ENCODE measurements at places on chromosomes 3 and 15.
A peak's percentile ranks its signal among the peaks of the same experiment; 100 is the strongest.

DNA sequence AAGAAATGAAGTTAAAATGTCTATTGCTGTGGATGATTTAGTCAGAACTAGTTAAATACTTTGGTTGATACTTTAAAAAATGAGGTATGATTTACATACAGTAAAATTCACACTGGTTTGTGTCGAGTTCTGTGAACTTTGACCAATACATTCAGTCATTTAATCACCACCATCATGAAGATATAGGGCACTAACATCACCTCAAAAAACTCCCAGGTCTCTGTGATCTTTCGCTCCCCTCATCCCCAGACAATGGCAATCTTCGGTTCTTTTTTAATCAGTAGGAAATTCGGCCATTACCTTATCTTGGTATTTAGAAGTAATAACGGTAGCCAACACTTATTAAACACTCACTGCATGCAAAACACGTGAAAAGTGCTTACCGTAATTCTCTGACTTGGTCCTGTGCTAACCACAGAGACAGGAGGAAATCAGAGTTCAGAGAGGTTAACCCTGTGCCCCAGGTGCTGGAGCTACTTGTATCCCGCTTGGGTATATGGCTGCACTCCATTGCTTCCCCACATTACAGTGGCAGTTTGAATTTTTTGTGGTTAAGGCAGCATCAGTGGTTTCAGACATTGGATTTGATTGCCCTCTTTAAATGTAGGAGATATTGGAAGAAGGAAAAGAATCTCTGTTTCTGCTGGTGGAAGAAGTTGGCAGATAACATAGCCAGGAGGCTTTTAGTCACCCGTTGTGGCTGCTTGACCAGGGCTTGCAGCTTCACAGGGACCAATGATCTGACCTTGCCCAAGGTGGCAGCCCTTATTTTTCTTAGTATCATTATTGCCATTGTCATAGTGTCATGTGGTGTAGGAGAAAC lies 4.2 kb downstream of the PLCL2 start:
- no peak for DNase-seq

DNA sequence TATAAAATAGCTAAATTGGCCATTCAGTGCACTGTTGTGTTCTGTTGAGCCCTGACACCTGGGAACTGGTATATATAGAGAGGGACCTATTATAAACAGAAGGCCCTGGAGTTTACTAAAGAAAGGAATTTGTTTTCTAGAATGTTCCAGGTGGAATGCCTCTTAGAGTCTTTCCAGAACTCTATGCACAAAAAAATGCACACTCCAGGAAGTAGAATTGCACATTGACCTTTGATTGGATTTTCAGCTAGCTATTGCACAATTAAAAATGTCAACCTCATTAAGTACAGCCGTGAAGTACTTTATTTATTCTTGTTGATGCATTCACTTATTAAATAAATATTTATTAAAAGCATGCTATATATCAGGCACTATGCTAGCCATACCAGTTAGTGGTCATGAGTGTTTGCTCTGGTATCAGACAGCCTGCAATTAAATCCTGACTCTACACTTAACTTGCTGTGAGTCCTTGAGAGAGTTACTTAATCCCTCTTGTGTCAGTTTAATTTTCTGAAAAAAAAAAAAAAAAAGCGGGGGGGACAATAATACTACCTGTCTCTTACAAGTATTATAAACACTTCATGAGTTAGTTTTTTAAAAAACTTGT lies 40.8 kb downstream of the NDUFB4 start:
- DNase-seq = peak; percentile 31

DNA sequence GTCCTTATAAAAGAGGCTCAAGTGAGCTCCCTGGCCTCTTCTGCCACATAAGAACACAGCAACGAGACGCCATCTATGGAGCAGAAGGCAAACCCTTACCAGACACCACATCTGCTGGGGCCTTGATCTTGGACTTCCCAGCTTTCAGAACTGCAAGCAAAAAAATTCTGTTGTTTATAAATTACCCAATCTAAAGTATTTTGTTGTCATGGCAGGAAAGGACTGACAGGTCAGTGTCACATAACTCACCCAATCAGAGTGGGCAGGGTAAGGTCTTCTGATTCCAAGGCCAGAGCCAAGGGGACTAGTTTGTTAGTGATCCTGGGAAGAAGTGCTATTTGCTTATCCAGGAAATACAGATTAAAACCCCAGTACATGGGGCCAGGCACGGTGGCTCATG lies 98.9 kb downstream of the HMG20A start:
- DNase-seq = no peak

- DNase-seq = peak; percentile 52
Observed at GRCh38 chr3:55718074-55718473, 231.0 kb upstream of the WNT5A start.

DNA sequence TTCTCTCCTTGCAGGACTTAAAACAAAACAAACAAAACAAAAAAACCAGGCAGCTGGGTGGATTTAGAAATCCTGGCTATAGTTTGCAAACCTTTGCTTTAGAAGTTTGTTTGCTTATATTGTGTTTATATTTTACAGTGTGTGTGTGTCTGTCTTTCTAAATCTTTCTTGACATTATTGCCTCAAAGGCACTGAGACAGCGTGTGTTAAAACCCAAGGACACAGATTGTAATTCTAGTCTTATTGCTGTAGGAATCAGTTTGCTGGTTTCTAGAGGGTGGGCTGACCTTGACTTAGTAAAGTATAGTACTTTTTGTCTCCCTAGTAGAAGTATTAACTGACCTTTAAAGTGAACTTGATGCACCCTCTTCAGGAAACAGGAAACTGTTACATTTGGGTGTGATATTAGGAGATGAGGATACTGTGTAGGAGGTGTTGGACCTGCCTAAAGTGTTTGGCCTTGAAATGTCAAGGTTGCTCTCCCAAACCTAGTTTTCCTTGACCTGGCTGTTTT lies 71.0 kb downstream of the TCF12 start:
- no peak for DNase-seq

DNA sequence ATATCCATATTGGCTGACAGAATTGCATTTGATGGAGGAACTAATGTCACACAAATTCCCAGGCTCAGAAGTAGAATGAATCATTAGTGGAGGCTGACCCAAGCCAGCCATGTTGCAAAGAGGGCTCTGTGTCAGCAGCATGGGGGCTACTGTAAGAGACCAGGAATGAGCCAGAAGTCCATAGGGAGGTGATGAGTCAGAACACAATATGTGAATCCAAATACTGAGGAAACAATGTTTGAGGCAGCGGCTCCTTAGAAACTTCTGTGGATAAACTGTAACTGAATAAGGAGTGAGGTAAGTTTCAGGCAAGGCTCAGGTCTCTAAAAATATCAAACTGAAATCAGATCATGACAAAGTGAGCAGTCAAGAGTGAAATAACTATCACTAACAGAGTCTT lies 170.7 kb downstream of the WDR72 start:
- no peak for DNase-seq

DNA sequence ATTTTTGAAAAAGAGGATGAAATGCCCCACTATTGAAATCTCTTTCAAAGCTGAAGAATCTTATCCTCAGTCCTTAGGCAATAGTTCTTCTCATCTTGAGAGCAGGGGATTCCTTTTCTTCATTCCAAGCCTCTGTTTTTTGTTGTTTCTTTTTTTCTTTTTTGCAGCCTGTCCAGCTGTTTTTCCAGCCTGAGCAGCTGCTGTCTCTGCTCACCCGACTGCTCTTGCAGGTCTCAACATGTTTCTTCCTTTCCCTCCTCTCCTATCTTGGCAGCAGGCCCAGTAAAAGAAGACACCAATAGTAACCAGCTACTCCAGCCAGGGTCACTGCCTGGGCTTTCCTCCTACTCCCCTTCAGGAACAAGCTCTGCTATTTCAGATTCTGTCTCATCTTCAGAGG lies 23.8 kb downstream of the MEX3B start:
- DNase-seq = peak; percentile 92

GRCh38 chr15:55915876-55916567 lies 77.4 kb downstream of the NEDD4 start:
- no peak for DNase-seq

- DNase-seq = no peak
Observed at GRCh38 chr3:115836944-115837343, 213.6 kb downstream of the GAP43 start.

GRCh38 chr3:171982828-171983227 lies 56.5 kb upstream of the FNDC3B start:
- no peak for DNase-seq

GRCh38 chr3:120418446-120418845 lies 32.3 kb downstream of the FSTL1 start:
- no peak for DNase-seq

GRCh38 chr3:149992416-149993058 lies 21.8 kb upstream of the PFN2 start:
- no peak for DNase-seq

DNA sequence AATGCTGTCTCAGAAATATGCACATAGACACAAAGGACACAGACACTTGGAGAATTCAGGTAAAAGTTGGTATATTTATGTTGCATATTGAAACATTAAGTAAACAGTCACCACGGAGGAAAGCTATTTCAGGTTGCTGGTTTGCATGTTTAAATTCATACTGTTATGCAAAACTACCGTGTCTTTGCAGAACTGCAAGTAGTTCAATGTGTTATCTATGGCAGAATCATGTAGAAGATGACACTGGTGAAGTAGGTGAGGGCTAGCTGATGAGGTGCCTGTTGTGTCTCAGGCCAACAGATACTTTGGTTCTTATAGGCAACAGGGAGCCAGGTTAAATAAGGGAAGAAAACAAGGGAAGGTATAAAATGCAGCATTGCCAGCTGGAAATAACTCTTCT lies 511.3 kb downstream of the DIPK2A start:
- DNase-seq = no peak

DNA sequence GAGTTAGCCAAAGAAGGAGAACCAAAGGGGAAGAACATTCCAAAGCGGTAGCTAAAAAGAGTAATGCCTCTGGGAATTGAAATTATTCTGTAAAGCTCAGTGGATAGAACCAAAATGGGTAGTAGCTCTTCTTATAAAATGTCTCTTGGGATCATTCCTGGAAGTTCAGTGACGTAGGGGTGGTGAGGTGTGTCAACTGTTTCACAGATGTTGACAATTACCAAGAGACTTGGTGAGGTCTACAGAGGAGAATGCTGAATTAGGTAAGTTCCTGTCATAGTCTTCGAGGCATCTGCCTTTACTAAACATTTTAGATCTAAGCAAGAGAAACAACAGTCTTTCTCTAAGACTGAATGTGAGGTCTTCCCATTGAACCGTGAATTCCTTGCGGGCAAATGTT lies 67.8 kb downstream of the TPRG1 start:
- no peak for DNase-seq

- DNase-seq = peak; percentile 90
Observed at GRCh38 chr15:37100109-37100965, at the start of gene MEIS2. Gene MEIS2, minus strand, starts transcription at chr15:37100549. Its CDS starts 1,083 bp downstream, at chr15:37099466.

DNA sequence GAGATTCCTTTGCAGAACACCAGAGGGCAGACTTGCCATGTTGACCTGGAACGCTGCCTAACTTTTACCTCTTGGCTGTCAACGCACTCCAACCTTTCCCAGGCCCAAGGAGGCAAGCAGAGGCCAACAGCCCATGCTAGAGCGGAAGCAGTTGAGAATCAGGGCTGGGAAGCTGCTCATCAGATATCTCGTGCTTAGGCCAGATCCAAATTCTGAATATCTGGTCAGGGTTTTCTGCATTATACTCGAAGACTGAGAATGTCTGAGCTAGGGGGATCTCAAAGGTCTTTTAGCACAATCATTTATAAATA lies 2.5 kb downstream of the XIRP1 start:
- peak; percentile 41 for DNase-seq

DNA sequence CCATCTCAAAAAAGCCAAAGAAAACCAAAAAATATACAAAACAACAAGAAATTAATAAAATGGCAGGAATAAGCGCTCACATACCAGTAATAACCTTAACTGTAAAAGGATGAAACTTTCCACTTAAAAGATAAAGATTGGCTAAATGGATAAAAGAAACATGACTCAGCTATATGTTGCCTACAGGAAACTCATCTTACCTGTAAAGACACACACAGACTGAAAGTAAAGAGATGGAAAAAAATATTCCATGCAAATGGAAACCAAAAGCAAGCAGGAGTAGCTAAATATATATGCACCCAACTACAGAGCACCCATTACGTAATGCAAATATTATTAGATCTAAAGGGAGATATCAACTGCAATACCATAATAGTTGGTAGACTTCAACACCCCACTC lies 49.7 kb downstream of the ADAM10 start:
- DNase-seq = no peak

GRCh38 chr3:115245438-115245837 lies 98.3 kb upstream of the ZBTB20 start:
- DNase-seq = no peak

- no peak for DNase-seq
Observed at GRCh38 chr3:127427156-127427555, 139.3 kb upstream of the PRR20G start.

- no peak for DNase-seq
Observed at GRCh38 chr3:166902374-166902773, 477.7 kb downstream of the ZBBX start.

- DNase-seq = no peak
Observed at GRCh38 chr3:140537727-140538082, 140.2 kb upstream of the TRIM42 start.

GRCh38 chr3:162525771-162526170 lies 1029.2 kb downstream of the OTOL1 start:
- no peak for DNase-seq

DNA sequence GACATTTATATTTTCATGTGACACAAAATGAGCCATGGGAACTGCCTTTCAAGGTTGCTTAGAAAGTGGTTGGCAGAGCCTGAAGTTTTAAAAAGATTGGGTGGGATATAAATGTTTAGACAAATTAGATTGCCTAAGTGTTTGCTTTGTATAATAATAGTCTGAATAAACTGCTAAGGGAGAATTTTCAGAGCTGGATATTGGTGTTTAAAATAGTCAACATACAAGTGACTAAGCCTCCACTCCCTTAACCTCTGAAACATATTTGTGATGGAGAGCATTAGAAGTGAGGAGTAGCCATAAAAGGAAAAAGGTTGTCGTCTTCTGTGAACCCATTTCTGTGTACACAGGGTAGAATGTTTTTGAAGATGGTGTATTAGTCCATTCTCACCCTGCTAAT lies 201.6 kb downstream of the THSD4 start:
- no peak for DNase-seq

- no peak for DNase-seq
Observed at GRCh38 chr15:68196445-68197169, 8.5 kb downstream of the CALML4 start.

- DNase-seq = no peak
Observed at GRCh38 chr15:88900309-88900981, 5.1 kb upstream of the HAPLN3 start.

DNA sequence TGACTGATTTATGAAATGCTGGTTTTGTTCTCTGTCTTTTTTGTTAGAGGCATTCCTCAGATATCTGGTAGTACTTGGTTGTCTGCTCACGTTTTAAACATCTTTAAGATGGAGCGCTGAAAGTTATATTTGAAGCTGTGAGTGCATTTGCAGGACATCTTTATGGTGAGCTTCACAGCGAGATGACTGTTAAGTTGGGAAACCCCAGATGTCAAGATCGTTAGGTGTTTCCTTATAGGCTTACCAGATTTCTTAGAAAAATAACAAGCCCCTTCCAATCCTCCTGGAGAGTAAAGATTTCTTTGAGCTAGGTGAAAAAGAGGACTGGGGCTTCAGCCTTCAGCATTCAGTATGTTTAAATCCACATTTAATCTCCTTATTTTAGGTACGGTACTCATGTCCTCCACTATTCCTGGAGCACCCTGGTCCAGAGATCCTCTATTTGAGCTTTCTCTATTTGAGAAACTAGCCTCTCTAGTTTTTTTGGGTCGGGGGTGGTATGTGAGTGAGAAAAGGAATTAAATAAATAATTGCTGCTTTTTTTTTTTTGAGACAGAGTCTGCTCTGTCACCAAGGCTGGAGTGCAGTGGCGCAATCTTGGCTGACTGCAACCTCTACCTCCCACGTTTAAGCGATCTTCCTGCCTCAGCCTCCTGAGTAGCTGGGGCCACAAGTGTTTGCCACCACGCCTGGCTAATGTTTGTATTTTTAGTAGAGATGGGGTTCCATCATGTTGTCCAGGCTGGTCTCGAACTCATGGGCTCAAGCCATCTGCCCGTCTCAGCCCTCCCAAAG lies 72.3 kb downstream of the ZNF609 start:
- no peak for DNase-seq

All from NCI-H1417 (cell line).